ENCODE measurements at places on chromosomes 1 and 21. TPM values are rescaled to one million over a fixed set of nuclear protein-coding genes. Genes with fewer than 3 reads are reported as not detected.

TMEM9 gene
- total RNA-seq: 21.5 TPM

RIPPLY3 gene
- not detected for total RNA-seq

CFAP107 gene
- total RNA-seq: not detected

OR2L8 gene
- not detected for total RNA-seq

LCE2C gene
- total RNA-seq: not detected

CFAP57 gene
- total RNA-seq: not detected

UBL4B gene
- total RNA-seq: not detected

CDK18 gene
- 0.71 TPM for total RNA-seq

SERTAD4 gene
- not detected for total RNA-seq

LCE1B gene
- not detected for total RNA-seq

SYCP1 gene
- total RNA-seq: not detected

CRABP2 gene
- total RNA-seq: 2.4 TPM

AURKAIP1 gene
- total RNA-seq: 216 TPM

F13B gene
- not detected for total RNA-seq

PBX1 gene
- 0.53 TPM for total RNA-seq

CR1 gene
- not detected for total RNA-seq

PGLYRP4 gene
- not detected for total RNA-seq

FMO4 gene
- total RNA-seq: 1.5 TPM

MTFR1L gene
- 37.3 TPM for total RNA-seq

OLIG2 gene
- total RNA-seq: not detected

MMP23B gene
- 6.1 TPM for total RNA-seq

SIK1 gene
- 16.0 TPM for total RNA-seq

Data from natural killer cell treated with Interleukin-12 subunit alpha and Interleukin-12 subunit beta and Interleukin-15 and Interleukin-18, amount 100 ng/mL, for 72 hours (primary cell).